ENCODE measurements at places on chromosomes 5 and 9. TPM values are rescaled to one million over a fixed set of nuclear protein-coding genes. Genes with fewer than 3 reads are reported as not detected.

- DNase-seq: no peak
Measured at GRCh38 chr9:110444911-110445310, 107.2 kb upstream of the TXNDC8 start.

DNA sequence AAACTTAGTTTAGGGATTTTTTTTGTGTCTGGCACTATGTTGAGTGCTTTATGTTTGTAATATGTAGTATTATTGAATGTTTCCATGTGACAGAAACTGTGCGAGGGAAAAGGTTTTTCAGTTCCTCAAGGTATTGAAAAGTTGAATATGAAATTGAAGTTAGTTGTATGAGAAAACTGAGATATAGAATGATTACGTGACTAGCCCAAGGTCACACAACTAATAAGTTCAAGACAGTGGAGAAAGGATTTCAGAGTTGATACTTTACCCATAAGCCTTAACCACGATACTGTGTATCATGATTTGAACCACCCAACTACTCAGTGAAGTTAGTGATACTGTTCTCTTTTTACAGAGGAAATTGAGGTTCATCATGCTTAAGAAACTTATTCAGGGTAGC lies 5.7 kb downstream of the NIPBL start:
- no peak for DNase-seq

- no peak for DNase-seq
Measured at GRCh38 chr5:118379470-118379869, 608.9 kb downstream of the DTWD2 start.

- no peak for DNase-seq
Measured at GRCh38 chr9:101265261-101265660, 119.5 kb downstream of the BAAT start.

The TRMT10B gene
- total RNA-seq: 13.2 TPM

The MORN5 gene
- total RNA-seq: not detected

The CBY3 gene
- total RNA-seq: not detected

All from natural killer cell (primary cell).